LHCN-M2 (cell line): ENCODE measurements at places on chromosomes 4 and X. TPM values are rescaled to one million over a fixed set of nuclear protein-coding genes. Genes with fewer than 3 reads are reported as not detected.

ARHGAP24 gene
- total RNA-seq: 24.5 and 35.7 TPM in 2 replicates

ASMT gene
- not detected in 2 replicates for total RNA-seq

SYNPO2 gene
- 35.2 and 69.7 TPM in 2 replicates for total RNA-seq

TCEAL6 gene
- not detected in 2 replicates for total RNA-seq

MAP3K15 gene
- total RNA-seq: not detected in 2 replicates

BGN gene
- total RNA-seq: not detected in 2 replicates

ADGRG4 gene
- total RNA-seq: not detected in 2 replicates

UPF3B gene
- 2.4 and 3.7 TPM in 2 replicates for total RNA-seq

RIPPLY1 gene
- not detected in 2 replicates for total RNA-seq

ZNF141 gene
- total RNA-seq: 8.5 and 9.2 TPM in 2 replicates

CCDC158 gene
- not detected in 2 replicates for total RNA-seq

ARHGEF9 gene
- 12.3 and 17.6 TPM in 2 replicates for total RNA-seq

MOB1B gene
- total RNA-seq: 8.7 and 11.8 TPM in 2 replicates

POU3F4 gene
- total RNA-seq: not detected in 2 replicates

FATE1 gene
- not detected in 2 replicates for total RNA-seq

MAGIX gene
- 3.8 and 4.0 TPM in 2 replicates for total RNA-seq

H2AZ1 gene
- 946 and 1,104 TPM in 2 replicates for total RNA-seq

BBS12 gene
- total RNA-seq: 3.3 and 5.5 TPM in 2 replicates

MAGEB1 gene
- not detected in 2 replicates for total RNA-seq

XAGE1B gene
- not detected in 2 replicates for total RNA-seq

FGG gene
- not detected in 2 replicates for total RNA-seq

STATH gene
- total RNA-seq: not detected in 2 replicates

FABP2 gene
- total RNA-seq: not detected in 2 replicates

PAK3 gene
- not detected in 2 replicates for total RNA-seq

MAOB gene
- not detected in 2 replicates for total RNA-seq

CENPVL1 gene
- total RNA-seq: 0.11 TPM in 1 of 2 replicates, not detected in the other

CT47B1 gene
- not detected in 2 replicates for total RNA-seq

FHL1 gene
- 44.8 and 48.3 TPM in 2 replicates for total RNA-seq

CXorf65 gene
- total RNA-seq: not detected in 2 replicates

TEC gene
- 6.8 and 7.3 TPM in 2 replicates for total RNA-seq

HSFX4 gene
- total RNA-seq: not detected in 2 replicates

CD99L2 gene
- total RNA-seq: 46.2 and 49.6 TPM in 2 replicates

ASB5 gene
- 619 and 636 TPM in 2 replicates for total RNA-seq

PPP2R2C gene
- 0.98 and 1.3 TPM in 2 replicates for total RNA-seq

ZNF157 gene
- 0.06 TPM in 1 of 2 replicates, not detected in the other for total RNA-seq

NAAA gene
- 21.3 and 24.4 TPM in 2 replicates for total RNA-seq

MAGEA9B gene
- total RNA-seq: not detected in 2 replicates

ADH1C gene
- total RNA-seq: not detected in 2 replicates

DRD5 gene
- not detected in 2 replicates for total RNA-seq

MAGEC1 gene
- not detected in 2 replicates for total RNA-seq

UGT8 gene
- total RNA-seq: 0.06 and 0.13 TPM in 2 replicates

ZCCHC12 gene
- total RNA-seq: 0.19 TPM in 1 of 2 replicates, not detected in the other

RNF128 gene
- 0.26 and 0.34 TPM in 2 replicates for total RNA-seq

FAM47E gene
- total RNA-seq: 0.11 and 0.19 TPM in 2 replicates

NIPAL1 gene
- 0.71 and 1.7 TPM in 2 replicates for total RNA-seq

NPNT gene
- not detected in 2 replicates for total RNA-seq

FAM184B gene
- not detected in 2 replicates for total RNA-seq

MSANTD1 gene
- 0.06 and 0.19 TPM in 2 replicates for total RNA-seq
